ENCODE measurements at places on chromosomes 11 and 22. TPM values are rescaled to one million over a fixed set of nuclear protein-coding genes. Genes with fewer than 3 reads are reported as not detected.

Gene CARD16
- total RNA-seq, result 33.6 TPM

Gene KCNQ1OT1
- total RNA-seq, result 0.89 TPM

Gene SLC29A2
- total RNA-seq, result 20.1 TPM

Gene PRG3
- not detected for total RNA-seq
